NCI-H1092 treated with DMSO at 0.1 percent for 48 hours (cell line): ENCODE measurements at places on chromosomes 1 and 21.

DNA sequence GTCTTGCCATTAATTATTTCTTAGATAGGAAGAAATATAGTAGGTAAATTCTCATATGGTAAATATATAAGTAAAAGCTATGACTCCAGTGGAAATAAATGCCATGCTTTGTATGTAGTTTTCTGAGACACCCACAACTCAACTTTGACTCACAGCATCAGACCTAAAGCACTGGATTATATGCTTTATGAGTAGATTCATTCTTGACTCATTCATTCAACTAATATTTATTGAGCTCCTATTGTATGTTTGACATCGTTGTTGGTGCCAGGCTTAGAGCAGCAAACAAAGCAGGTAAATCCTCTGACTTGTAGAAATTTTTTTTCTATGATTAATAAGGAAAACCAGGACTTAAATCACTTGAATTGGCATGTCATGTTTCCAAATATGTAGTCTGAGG, 211.4 kb downstream of the PTPRC start:
- no peak for DNase-seq

DNA sequence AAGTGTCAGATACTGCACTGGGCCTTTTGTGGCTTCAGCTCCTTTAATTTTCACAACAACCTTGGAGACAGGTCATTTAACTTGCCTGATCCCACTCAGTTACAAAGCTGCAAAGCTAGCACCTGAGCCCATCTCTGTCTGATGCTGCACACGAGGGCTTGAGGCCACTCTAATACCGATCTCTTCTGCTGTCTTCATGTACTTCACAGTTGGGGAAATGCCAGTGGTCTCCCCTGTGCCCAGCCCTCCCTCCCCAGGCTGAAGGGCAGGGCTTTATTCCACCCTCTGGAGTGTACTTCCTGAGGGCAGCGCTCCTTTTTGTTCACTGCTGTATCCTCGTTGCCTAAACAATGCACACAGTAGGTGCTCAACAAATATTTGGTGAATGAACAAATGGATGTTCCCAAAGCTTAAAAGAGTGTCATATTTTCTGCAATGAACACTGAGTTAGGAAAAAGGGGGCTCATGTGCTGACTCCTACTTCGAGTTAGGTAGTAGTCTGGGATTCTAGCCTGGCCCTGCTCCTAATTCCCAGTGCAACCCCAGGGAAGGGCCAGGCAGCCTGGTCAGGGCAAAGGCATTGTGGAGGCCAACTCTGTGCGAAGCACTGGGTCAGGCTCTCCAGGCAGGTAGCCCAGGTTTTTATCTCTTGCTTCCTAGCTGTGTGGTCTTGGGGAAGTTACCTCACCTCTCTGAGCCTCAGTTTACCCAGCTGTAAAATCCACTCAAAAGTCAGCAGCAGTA, 1.1 kb downstream of the TMCO4 start:
- DNase-seq = no peak

- DNase-seq = no peak
Measured at GRCh38 chr21:35810431-35810970, 249.8 kb downstream of the SETD4 start.

DNA sequence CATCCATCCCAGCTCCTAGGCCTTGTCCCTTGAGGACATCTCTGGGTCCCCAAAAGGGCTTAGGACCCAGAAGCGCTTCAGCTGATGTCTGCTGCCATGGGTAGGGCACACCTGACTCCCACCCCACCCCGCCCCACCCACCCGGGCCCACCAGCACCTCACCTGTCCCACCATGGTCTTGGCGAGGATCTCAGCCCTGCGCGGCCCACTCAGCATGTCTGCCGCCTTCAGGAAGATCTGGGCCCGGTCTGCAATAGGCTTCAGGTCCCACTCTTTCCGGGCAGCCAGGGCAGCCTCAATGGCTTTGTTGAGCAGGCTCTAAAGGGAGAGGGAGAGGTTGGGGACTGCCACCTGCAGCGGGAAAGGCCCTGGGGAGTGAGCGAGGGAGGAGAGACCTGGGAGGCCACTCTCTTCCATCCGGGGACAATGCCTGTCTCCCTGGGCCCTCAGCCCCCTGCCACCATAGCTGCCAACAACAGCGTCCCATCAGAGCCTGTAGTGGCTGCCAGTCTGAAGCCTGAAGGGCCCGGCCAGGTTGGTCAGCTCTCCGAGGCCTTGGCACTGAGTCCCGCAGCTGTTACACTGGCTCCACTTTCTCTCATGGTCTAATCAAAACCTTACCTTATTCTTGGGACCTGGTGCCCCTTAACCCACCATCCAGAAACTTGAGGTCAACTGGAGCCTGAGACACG, 16.9 kb downstream of the ALDH4A1 start:
- DNase-seq = no peak

- DNase-seq = no peak
Measured at GRCh38 chr1:224213438-224214119, 30.5 kb downstream of the DEGS1 start.

GRCh38 chr1:212077028-212077427, 41.5 kb downstream of the DTL start:
- no peak for DNase-seq

GRCh38 chr1:183533617-183534174, 56.6 kb downstream of the NCF2 start:
- DNase-seq = no peak

GRCh38 chr1:245067257-245067656, 87.5 kb upstream of the KIF26B start:
- DNase-seq = no peak

DNA sequence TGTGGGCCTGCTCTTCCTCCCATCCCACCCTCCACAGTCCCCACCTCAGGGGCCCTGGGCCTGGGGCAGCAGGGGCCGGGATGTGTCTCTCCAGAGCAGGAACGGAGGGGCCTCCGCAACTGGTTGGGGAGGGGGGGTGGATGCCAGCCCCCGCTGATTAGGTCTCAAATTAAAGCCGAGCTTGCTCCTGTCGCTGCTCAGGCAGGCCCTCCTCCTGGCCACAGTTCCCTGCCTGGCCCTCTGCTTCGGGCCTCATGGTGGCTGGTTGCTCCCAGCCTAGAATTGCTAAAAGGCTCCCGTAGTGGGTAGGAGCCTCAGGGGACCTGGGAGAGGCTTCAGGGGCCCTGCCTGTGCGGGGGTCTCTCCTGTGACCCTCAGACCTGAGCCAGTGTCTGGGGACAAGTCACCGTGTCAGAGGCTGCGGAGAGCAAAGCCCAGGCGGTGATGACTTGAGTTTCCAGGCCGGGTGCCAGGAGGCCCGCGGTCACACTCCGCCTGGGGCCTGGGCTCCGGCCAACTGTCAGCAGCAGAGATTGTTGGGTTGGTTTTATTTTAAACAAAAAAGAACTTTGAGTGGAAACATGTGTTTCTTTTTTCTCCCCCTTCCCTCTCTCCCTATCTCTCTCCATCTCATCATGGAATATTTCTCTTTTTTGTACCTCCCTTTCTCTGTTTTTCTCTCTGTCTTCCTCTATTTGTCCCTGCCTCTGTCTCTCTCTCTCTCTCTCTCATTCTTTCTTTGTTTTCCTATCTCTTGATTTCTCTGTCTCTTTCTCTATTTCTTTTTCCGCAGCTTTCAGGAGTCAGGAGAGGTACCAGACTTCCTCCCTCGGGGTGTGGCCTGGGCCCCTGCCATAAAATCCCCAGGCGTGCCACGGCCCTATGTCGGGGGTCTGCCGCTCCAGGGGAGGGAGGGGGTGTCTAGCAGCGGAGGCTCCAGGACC, 20.0 kb upstream of the EPHA2 start:
- peak; percentile 76 for DNase-seq

DNA sequence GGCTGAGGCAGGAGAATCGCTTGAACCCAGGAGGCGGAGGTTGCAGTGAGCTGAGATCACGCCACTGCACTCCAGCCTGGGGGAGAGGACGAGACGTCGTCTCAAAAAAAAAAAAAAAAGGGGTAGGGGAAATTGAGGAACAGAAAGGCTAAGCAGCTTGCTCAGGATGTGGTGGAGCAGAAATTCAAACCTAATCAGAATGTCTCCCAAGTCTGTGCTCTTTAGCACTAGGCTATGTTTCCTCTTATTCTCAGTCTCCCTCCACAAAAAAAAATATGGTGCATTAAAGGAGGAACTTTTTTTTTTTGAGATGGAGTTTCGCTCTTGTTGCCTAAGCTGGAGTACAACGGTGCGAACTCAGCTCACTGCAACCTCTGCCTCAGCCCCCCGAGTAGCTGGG, 114.2 kb downstream of the SLC16A1 start:
- DNase-seq = no peak

DNA sequence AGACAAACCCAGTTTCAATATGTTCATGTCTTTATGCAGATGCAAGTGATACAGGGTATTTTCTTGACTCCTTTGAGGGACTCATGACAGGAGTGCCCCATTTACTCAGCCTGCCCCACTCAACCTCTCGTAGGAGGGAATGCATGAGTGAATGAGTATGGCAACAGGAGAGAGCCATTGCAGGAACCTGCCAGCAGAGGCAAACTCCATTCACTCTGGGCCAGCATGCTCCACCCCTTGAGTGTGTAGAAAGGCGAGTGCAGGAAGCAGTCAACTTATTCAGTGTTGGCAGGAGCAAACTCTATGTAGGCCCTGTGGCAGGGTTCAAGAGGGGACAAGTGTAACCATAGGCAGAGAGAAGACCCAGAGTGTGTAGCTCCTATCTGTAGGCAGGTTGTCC, 1526.3 kb downstream of the PLA2G4A start:
- DNase-seq = no peak

DNA sequence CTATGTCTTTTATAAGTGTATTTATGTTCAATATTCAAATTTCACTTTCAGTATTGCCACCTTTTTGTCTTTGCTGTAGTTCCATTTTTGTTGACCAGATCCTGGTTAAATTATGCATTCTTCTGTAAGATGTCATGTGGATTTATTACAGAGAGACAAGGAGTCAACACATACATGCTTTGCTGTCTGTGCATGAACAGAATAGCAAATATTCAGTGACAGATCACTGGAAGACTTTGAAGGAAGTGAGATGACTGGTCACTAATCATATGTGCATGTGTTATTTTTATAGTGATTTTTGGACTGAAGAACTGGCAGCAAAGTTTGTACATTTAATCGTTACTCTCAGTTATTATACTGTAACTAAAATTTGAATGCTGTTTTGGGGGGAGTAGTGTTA, 117.2 kb downstream of the PLPPR5 start:
- DNase-seq = no peak

GRCh38 chr1:167083871-167084270, 6.3 kb downstream of the GPA33 start:
- DNase-seq = no peak

DNA sequence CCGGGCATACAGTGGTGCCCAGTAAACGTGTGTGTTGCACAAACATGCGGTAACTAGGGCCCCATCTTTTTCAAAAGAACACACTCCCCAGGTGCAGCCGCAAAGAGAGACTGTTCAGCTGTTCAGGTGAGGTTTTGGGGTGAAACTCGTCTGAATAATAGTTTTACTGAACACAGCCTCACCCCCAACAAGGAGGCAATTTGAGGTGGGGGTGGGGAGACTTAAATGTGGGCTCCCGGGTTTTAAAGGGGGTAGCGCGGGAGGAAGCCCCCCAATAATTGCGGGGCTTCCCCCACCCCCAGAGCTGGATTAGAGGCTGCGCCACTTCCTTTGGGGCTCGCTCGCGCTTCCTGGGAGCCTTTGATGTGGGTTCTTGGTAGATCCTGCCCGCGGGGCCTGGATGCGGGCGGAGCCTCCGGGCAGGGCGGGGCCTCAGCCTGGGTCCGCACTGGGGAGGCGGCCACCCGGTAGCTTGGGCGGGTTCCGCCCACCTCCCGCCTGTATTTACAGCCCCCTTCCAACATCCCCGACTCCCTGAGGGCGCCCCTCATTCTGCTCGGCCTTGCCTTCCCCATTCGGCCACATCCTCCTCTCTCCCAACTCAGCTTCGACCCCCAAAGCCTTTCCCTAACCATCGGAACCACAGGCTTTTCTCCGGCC, 6.4 kb upstream of the EPHA2 start:
- no peak for DNase-seq

DNA sequence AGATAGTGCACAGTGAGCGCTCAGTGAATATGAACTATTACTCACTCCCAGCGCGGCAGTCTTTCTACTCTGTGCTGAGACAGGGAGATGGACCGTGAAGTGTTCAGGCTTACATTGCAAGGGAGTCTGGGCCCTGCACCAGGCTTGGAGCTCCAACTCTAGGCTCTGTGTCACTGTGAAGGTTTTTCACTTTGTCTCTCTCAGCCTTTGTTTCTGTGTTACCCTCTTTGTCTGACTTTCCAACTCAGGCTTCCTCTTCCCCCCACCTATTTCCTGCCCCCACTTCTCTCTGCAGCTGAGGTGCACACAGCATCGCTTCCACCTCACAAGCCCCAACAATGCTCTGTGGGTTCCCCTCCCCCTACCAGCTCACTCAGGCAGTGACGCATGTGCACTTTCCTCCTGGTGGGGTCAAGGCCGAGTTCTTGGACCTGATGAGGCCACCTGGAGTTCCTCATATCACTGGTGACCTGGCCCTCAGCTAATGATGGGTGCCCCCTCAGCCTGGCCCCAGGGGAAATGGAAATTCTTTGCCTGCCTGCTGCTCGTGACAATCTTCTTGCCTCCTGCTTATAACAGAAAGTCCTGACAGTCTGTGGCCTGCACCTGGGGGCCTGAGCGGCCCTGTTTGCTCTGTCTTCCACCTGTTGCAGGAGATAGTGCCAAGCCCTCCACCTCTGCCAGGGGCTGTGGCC, 1.1 kb upstream of the LCK start:
- DNase-seq = no peak

DNA sequence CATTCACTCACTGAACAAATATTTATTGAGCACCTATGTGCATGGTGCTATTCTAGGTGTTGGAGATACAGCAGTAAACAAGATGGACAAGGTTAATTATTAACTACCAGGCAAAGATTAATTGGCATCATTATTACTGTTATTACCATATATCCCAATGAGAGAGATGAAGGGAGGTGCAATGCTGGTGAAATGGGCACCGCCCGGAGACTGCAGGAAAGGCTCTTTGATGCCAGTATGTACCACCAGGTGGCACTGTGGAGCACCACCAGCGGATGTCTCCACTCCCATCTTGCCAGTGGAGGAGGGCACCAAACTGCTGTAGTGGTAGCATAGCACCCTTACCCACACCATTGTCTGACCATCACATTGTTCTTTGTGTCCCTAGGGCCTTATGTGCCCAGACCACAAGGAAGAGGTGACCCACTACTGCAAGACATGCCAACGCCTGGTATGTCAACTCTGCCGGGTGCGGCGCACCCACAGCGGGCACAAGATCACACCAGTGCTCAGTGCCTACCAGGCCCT, 3.0 kb downstream of the TRIM46 start:
- peak; percentile 75 for DNase-seq

DNA sequence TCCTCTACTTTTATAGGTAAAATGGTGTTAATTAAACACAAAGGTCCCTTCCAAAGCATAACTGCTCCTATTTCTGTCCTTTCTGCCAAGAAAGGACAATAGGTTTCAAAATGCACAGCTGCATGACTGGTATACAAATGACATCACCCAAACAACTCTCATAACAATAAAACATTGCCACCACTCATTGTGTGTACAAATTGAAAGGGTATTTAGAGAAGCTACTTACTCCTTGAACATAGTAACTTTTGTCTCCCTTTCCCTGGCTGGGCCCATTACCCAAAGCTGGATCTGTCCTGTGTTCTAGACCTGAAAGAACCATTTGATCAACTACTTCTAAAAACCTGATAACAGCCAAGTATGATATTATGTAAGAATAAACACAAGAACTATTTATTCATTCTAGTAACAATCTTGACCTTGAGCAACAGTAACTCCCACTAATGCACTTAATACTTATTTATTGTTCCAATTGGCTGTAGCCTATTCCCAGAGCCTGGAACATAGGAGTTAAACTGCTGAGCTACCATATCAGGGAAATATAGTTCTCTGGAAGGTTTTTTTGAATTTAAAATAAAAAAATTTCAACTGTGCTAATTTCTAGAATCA, 38.2 kb downstream of the TTLL7 start:
- DNase-seq = no peak

GRCh38 chr1:2443277-2444137, 31.1 kb upstream of the PEX10 start:
- DNase-seq = no peak

- peak; percentile 14 for DNase-seq
Measured at GRCh38 chr1:210330279-210330866, 1.7 kb downstream of the HHAT start.
